ENCODE measurements at places on chromosomes 1 and 21. TPM values are rescaled to one million over a fixed set of nuclear protein-coding genes. Genes with fewer than 3 reads are reported as not detected.

Gene MPL
- polyA plus RNA-seq: 1.0 TPM

Gene PCP4L1
- polyA plus RNA-seq: 1.1 TPM

Gene SLC30A2
- polyA plus RNA-seq: 0.14 TPM

Gene GLRX2
- 11.0 TPM for polyA plus RNA-seq

Gene ACTL8
- not detected for polyA plus RNA-seq

Gene SYCP1
- 0.32 TPM for polyA plus RNA-seq

Gene GBP7
- polyA plus RNA-seq: 0.11 TPM

Gene HCRTR1
- polyA plus RNA-seq: not detected

DNA sequence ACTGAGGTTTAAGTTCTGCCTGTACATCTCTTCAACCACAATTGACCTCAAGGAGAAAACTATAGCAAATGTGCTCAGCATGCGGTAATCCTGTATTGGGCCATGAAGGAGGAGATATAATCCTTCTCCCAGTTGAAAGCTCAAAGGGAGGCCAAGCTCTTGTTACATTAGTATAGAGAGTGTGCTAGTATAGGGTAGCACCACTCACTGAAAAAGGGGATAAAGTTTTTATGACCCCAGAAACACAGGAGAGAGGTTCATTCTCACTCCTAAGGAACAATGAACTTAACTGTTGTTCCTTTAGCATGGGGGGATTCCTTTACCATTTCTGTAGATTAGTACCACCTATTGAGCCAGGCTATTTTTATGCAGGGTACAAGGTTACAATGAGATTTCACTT is 267.7 kb downstream of the LRRIQ3 start:
- DNase-seq: no peak

DNA sequence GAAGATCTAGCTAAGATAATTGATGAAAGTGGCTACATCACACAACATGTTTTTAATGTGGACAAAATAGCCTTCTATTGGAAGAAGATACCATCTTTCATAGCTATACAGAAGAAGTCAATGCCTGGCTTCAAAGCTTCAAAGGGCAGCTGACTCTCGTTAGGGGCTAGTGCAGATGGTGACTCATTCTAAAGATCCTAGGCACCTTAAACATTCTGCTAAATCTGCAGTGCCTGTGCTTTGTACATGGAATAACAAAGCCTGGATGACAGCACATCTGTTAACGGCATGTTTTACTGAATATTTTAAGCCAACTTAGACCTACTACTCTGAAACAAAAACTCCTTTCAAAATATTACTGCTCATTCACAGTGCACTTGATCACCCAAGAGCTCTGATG is 65.6 kb upstream of the USP24 start:
- DNase-seq: no peak

DNA sequence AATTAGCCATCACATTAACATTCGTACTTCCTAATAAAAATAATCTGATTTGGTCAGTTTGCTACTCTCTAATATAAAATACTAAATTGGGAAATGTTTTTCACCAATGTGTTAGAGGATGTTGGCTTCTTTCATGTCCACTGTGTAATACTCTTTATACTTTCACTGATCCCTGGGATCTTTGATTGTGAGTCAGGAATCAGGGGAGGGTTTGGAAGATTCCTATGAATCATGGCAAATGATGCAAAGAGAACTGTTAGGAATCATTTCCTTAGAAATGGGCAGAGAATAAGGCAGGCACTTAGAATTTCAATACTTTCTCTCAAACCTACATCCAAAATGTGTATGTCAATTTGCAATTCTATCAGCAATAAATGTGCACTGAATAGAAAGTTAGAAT is 31.0 kb downstream of the KRTAP24-1 start:
- DNase-seq: no peak

DNA sequence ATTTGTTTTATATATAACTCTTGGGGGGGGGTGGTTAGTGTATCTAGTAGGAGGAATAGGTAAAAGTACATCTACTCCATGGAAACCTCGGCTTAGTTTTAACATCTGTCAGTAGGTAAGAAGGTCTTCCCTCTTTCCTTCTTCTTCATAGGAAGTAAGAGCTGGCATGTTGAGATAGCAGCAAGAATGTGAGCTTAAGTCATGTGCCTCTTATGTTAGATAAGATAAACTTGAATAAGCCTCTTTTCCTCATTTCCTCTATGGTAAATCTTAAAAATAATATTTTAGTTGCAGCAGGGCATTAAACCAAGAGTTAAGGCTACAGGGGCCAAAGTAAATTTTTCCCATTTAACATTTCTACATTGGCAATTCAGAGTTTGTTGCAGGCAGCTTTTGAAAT is 100.4 kb downstream of the MAP3K21 start:
- no peak for DNase-seq

DNA sequence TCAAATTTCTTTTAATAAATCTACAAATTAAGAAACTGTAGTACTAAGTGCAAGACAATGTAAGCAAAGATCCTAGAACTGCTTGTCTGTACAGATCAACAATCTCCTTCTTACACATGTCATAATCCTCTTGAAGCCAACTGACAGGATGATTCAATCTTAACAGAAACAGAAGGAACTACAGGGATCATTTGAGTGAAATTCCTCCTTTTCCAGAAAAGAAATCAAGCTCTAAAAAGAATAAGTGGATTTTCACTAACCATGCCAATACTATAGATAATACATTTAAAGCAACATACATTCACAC is 53.2 kb downstream of the RAB3GAP2 start:
- no peak for DNase-seq

DNA sequence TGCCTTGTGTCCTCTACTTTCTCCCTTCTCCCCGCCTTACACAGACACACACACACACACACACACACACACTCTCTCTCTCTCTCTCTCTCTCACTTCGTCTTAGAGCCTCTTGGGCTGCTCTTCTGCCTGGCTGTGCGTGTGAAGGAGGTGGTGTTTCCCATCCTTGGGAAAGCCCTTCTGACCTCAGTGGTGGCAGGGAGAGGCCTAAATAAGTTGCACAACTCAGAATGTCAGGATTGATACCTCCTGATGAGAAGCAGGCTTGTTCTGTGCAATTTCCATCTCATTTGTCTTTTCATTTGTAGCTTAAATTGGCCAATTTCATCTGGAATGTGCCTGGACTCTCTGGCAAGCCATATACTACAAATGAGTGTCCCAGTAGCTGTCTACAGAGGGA is 25.0 kb downstream of the LRRN2 start:
- DNase-seq: no peak

GRCh38 chr1:201551877-201552731 is 13.2 kb downstream of the NAV1 start:
- DNase-seq: no peak

GRCh38 chr1:59020151-59020997 is 236.5 kb upstream of the JUN start:
- no peak for DNase-seq

DNA sequence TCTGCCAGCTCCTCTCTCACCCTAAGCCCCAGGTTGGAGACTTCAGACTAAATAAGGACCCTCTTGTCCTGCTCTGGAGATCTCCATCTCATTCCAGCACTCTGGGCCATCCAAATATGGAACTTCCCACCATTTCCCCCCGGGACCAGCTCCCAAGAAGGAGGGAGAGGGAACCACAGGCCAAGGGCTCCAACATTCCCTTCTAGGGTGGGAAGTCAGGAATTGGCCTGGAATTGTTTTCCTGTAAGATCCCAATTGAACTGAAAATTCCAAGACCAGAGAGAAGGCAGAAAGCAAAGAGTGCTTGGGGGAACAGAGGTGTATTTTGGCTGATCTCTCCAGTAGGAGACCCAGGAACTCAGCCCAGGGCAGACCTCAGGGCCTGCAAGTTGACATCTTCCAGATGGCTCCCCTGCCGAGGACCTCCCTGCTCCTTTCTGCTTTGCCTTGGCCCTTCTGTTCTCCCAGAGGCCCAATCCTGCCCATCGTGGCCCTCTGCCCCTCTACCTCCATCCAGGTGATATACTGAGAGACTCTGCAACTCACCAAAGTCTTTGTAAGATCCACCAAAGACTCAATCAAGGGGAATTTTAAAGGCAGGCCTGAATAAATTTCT is 14.9 kb downstream of the CSRP1 start:
- no peak for DNase-seq

- no peak for DNase-seq
Measured at GRCh38 chr1:22507587-22507986, 55.7 kb upstream of the EPHA8 start.

GRCh38 chr1:212892108-212892507 is 34.0 kb downstream of the FLVCR1 start:
- no peak for DNase-seq

GRCh38 chr1:196063294-196063693 is 544.9 kb downstream of the KCNT2 start:
- DNase-seq: no peak

- no peak for DNase-seq
Measured at GRCh38 chr1:194975913-194976312, 1632.3 kb downstream of the KCNT2 start.

GRCh38 chr1:37274938-37275631 is 199.3 kb upstream of the ZC3H12A start:
- DNase-seq: no peak

DNA sequence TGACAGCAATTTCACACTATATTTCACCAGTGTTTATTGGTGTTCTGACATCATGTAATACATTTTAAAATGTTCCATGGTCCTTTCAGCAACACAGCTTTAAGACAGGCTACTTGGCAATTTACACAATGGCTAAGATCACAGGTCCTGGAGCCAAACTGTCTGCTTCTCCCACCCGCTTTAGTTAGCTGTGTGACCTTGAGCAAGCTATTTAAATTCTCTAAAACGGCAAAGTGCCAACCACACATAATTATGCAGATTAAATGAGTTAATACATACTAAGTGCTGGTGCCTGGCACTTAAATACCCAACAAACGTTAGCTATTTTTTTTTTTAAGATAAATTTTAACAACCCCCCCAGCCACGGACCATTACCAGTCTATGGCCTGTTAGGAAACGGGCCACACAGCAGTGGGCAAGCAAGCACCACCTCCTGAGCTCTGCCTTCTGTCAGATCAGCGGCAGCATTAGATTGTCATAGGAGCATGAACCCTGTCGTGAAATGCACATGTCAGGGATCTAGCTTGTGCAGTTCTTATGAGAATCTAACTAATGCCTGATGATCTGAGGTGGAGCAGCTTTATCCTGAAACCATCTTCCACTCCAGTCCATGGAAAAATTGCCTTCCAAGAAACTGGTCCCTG is 26.9 kb downstream of the SOD1 start:
- no peak for DNase-seq

- DNase-seq: no peak
Measured at GRCh38 chr1:200954434-200954833, 59.7 kb downstream of the INAVA start.

GRCh38 chr1:75529488-75529887 is 81.4 kb downstream of the SLC44A5 start:
- DNase-seq: no peak

DNA sequence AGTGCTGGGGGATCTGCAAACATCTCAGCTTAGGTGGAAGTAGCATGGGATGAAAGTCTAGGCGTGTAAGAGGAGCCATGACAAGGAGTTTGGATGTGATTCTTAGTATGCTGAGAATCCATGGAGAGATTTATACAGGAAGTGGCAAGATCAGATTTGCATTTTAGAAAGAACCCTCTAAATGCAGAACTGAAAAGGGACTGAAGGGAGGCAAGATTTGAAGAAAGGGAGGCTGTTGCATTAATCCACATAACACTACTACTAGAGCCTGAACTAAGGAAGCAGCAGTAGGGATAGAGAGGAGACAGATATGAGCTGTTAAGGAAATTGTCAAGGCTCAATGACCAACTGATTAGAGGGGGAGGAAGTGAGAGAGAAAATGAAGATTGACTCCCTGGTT is 9.8 kb downstream of the C1orf74 start:
- no peak for DNase-seq

- no peak for DNase-seq
Measured at GRCh38 chr1:223344491-223344890, 19.5 kb downstream of the SUSD4 start.

DNA sequence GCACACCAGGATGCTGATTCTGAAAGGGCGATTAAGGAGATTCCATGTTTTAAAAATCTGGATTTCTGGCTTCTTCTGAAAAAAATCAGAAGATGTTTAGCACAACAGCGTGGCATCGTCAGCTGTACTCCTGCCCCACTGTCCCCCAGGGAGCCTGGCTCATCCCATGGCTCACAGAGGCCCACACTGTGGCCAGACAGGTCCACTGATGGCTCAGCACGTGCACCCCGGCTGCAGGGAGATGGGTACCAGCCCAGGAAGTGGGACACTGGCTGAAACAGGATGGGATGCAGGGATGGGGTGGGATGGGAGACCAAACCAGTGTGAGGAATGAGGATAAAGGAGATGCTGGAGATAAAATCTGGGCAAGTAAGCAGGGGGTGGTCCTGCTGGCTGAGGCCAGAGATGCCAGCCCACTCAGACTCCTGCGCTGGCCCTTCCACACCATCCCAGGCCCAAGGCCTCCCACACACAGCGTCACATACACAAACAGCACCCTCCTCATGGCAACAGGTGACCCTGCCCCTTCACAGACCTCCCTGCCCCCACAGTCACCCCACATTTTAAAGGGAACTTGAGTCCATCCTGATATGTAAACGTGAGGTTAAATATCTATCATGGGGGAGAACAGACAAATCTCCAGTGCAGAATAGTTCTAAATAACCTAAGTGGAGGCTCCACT is 23.9 kb upstream of the SAMD11 start:
- no peak for DNase-seq

All from left lung (tissue), 14 donors.